Natural killer cell treated with Interleukin-12 subunit alpha and Interleukin-12 subunit beta and Interleukin-15 and Interleukin-18, amount 100 ng/mL, for 72 hours (primary cell): ENCODE measurements at places on chromosomes 1 and 21.
A peak's percentile ranks its signal among the peaks of the same experiment; 100 is the strongest.

DNA sequence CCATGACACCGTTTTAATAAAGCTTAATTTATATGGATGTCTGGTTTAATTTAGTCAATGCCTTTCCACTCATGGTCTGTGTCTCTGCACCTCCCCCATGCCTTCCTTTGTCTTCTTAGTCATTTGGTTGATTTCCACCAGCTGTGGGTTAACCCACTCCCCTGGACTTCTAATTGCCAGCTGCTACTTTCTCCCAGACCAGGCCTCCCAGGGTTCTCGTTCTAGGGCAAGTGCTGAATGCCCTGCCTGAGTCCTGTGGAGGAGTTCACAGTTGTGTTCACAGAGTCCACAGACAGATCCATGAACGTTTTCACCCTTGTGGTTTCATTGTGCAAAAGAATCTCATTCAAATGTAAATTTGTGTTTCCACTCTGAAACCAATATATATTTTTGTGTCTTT lies 243.4 kb downstream of the NUF2 start:
- no peaks in the 10 kb centered on the region for H3K4me1 ChIP-seq
- no peak overlapping the region for H3K4me3 ChIP-seq
- H3K36me3 ChIP-seq: no peaks in the 10 kb centered on the region
- no peaks in the 10 kb centered on the region for H3K27me3 ChIP-seq

DNA sequence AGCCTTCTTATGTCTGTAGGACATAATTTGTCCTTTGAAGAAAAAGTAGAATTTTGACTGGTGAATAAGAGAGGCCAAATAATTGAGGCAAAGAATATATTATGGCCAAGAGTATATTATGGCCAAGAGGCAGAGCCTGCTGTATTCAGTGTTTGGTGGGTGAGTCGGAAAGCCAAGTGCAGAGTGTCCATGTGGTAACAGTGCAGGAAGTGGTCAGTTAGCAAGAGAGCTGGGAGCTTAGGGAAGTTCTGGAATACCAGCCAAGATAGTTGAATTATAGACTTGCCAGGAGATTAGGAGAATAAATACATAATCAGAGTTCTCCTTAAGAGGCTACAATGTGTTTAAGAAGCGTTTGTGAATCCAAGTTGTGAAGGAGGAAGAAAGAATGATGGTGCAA lies 131.5 kb upstream of the LMO4 start:
- DNase-seq: no peak
- no peak overlapping the region for H3K27ac ChIP-seq
- H3K27me3 ChIP-seq: peaks cover 17% of the 10 kb centered on the region
- H3K36me3 ChIP-seq: peaks cover 6% of the 10 kb centered on the region
- peaks cover under 1% of the 10 kb centered on the region for H3K4me1 ChIP-seq
- H3K4me3 ChIP-seq: no peak overlapping the region

GRCh38 chr1:1122078-1122811 lies 6.4 kb upstream of the C1orf159 start:
- peak; percentile 88 for DNase-seq
- peaks cover 13% of the 10 kb centered on the region for H3K4me1 ChIP-seq
- peak overlapping the region; percentile 94 for H3K27ac ChIP-seq
- H3K27me3 ChIP-seq: peaks cover 3% of the 10 kb centered on the region
- H3K4me3 ChIP-seq: peak overlapping the region; percentile 63

DNA sequence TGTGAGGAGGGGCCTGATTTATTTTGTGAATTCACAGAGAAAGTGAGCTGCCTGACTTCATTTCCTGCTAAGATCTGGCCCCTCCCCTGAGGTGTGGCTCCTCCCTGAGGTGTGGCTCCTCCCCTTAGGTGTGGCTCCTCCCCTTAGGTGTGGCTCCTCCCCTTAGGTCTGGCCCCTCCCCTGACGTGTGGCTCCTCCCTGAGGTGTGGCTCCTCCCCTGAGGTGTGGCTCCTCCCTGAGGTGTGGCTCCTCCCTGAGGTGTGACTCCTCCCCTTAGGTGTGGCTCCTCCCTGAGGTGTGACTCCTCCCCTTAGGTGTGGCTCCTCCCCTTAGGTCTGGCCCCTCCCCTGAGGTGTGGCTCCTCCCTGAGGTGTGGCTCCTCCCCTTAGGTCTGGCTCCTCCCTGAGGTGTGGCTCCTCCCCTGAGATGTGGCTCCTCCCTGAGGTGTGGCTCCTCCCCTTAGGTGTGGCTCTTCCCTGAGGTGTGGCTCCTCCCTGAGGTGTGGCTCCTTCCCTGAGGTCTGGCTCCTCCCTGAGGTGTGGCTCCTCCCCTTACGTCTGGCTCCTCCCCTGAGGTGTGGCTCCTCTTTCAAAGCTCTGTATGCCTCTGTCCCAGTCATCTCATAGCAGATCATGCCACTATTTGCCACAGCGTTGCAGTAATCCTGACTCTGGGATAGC lies 26.9 kb upstream of the LRRC3 start:
- H3K27ac ChIP-seq: no peak overlapping the region
- peaks cover 14% of the 10 kb centered on the region for H3K36me3 ChIP-seq
- no peak overlapping the region for H3K4me3 ChIP-seq
- no peak for DNase-seq
- H3K27me3 ChIP-seq: no peaks in the 10 kb centered on the region

DNA sequence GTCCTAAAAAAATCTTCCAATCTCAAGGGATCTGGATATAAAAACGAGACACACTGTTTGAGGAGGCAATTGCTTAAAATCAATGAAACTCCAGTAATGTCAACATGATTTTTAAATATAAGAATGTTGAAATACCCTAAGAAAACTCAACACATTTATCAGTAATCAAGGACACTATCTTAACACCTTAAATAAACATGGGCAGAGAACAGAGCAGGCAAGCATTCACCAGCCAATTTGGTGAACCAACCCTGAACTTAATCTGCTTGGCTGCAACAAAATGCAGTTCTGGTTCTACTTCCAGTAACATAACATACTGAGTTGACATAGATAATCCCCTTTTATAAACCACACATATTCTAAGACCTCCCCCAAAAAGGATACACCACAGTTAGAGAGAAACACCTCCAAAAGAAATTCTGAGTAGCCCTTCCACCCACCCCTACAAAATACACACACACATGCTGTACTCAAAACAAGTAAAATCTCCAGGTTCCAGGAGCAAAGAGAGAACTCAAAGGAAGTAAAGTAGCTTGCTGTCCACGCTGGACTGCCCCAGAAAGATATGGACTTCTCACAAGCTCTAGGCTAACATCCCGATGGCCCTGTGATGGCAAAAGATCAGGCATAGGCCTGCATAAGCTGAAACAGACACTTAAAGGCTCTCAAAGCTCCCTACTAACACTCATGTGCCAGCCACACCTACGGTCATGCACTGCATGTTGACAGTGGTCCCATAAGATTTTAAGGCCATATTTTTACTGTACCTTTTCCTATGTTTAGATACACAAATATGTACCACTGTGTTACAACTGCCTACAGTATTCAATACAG lies 30.5 kb downstream of the TP53BP2 start:
- peak overlapping the region; percentile 38 for H3K27ac ChIP-seq
- H3K27me3 ChIP-seq: no peaks in the 10 kb centered on the region
- no peak for DNase-seq
- H3K36me3 ChIP-seq: peaks cover 28% of the 10 kb centered on the region
- H3K4me3 ChIP-seq: no peak overlapping the region
- H3K4me1 ChIP-seq: peaks cover 33% of the 10 kb centered on the region

- H3K4me3 ChIP-seq: no peak overlapping the region
- no peak overlapping the region for H3K27ac ChIP-seq
- peaks cover 6% of the 10 kb centered on the region for H3K4me1 ChIP-seq
- peaks cover 9% of the 10 kb centered on the region for H3K36me3 ChIP-seq
Measured at GRCh38 chr1:152110860-152111514, 4.3 kb downstream of the TCHH start.

DNA sequence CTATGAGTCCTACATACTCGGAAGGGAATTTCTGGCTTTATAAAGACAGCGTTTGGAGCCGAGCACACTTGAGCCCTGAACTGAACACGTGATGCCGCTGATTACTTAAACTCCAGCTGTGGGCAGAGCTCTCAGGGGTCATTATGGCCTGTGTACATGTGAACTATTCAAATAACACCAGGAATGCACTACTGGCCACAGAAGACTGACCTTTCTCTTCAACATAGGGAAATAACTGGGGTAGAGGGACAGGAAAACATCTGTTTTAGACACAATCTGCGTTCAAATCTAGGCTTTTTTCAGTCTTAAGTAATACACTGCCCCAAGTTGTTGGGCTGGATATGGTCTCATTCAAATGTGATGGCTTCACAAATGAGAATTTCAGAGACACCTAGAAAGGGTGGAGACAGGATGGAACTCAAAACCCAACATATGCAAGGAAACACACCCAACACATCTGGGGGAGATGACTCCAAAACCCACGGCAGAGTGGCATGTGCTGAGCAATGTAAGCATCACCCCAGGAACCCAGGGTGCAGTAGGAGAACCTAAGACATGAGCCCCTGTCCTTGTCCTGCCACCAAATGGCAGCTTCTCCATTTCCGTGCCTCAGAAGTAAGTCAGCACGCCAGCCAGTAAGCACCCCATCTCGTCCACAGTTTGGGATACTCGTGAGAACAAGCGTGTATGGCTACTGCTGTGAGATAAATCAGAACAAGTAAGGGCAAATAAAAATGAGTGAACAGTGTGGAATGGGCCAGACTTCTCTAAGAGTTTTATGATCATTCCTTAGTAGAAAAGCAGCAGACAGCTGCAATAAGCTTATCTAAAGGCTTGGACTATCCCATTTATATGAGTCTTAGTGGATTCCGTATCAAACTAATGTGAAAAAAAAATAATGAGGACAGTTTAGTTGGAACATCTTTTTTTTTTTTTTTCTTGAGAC lies 24.9 kb downstream of the NID1 start:
- H3K4me3 ChIP-seq: no peak overlapping the region
- DNase-seq: no peak
- no peaks in the 10 kb centered on the region for H3K36me3 ChIP-seq
- H3K4me1 ChIP-seq: no peaks in the 10 kb centered on the region
- H3K27me3 ChIP-seq: peaks cover 14% of the 10 kb centered on the region

DNA sequence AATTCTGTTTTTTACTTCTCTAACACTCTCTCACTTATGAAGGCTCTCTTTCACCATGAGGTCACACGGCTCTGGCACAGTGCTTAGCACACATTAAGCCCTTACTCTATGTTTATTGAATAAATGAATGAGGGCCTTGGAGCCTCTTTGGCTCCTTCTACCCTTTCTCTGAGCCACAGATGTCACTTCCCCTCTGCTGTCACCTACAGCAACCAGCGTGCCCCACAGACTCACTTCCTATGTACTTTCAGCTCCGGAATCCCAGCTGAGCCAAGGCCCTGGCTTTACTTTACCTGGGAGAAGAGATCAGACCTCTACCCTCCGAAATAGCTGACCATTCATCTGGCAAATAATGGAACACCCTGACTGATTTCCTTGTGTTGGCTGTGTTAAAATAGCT lies 53.7 kb upstream of the HMCN1 start:
- H3K4me1 ChIP-seq: peaks cover 19% of the 10 kb centered on the region
- no peaks in the 10 kb centered on the region for H3K36me3 ChIP-seq
- DNase-seq: no peak
- H3K27ac ChIP-seq: peak overlapping the region; percentile 67
- H3K27me3 ChIP-seq: peaks cover 6% of the 10 kb centered on the region

DNA sequence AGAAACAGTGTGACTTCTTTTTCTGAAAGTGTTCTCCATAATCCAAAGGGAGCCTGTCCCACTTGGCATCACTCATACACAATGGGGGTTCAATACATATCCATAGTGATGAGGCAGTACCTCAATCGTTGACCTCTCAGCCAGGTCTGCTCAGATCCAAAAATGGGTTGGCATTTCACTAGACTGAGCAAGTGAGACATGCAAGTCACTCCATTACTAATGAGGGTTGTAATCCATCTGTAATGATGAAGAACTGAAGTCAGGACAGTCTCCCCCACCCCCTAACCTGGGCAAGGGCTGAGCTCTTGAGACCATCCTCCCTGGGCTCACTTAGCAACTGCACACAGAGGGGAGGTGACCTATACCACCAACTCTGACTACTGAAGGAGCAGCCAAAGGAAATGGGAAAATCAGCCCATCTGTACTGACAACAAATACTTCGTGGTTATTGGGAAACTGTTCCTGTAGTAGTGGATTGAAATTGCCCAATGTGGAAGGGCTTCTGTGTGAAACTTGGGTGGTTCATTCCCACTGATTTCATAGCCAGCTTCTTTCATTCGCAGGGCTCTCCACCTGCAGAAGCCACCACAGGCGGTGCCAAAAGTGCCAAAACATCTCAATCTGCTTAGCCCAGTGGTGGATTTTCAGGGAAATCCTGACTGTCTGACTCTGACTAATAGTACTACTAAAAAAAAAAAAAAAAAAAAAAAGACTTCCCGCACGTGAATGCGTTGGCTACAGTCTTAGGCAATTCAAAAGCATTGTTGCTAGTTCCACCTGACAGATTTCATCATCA lies 5.0 kb downstream of the NGF start:
- no peak overlapping the region for H3K4me3 ChIP-seq
- no peak for DNase-seq
- H3K27ac ChIP-seq: no peak overlapping the region
- no peaks in the 10 kb centered on the region for H3K36me3 ChIP-seq

DNA sequence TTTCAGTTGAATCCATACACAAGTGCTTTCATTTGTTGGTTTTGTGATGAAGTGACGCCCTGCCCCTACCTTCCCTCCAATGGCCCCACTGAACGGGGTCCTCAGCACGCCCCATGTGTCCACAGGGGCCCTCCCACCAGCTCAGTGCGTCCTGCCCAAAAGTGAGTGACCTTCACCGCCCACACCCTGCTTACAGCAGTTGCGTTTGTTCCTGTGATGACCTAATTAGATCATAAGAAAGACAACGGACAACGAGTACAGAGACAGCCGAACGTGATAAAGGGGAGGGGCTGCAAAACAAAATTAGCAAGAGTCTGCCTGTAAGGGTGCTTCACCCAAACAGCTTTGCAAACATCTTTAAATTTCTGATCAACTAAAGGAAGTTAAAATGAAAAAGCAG lies 38.2 kb upstream of the RIPK4 start:
- no peak overlapping the region for H3K27ac ChIP-seq
- DNase-seq: no peak
- no peaks in the 10 kb centered on the region for H3K27me3 ChIP-seq
